Stimulated activated CD4-positive, alpha-beta T cell treated with anti-CD3 and anti-CD28 coated beads, TNF-alpha, amount 100 ng/mL, for 4 hours (primary cell): ENCODE measurements at places on chromosomes 13 and 19.

GRCh38 chr19:45940515-45940805, 25.9 kb upstream of the NANOS2 start:
- DNase-seq = no peak

GRCh38 chr19:17078920-17079709, 3.5 kb downstream of the MYO9B start:
- no peak for DNase-seq

DNA sequence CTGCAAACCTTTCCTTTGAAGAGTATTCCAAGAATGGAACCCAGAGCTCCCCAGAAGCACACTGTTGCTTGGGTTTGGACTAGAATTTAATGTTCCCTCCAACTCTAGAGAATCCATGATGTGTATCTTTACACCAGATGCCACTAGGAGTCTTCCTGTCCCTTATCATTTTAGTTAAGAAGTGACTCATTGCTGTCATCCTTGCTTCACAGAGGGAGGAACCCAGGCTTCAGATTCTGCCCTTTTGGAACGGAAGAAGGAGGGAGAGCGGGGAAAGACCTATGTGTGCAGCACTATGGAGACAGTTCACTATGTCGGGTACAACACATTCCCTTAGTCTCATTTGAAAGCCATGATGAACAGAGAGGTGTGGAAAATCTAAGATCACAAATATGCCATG, 2.1 kb upstream of the ATP12A start:
- DNase-seq = no peak

- no peak for DNase-seq
These were observed 136.8 kb downstream of the DCLK1 start for GRCh38 chr13:35994131-35994966.

- no peak for DNase-seq
These were observed 486.5 kb downstream of the COG6 start for GRCh38 chr13:40141859-40142555.

- no peak for DNase-seq
These were observed at the start of gene SCGB2B2 for GRCh38 chr19:34676697-34677385. TSS of gene SCGB2B2 (minus strand) at chr19:34677159. CDS start at chr19:34594563, 82,596 bp downstream.
